NCI-H748 treated with DMSO at 0.1 percent for 48 hours (cell line): ENCODE measurements at places on chromosomes 12 and 14.
A peak's percentile ranks its signal among the peaks of the same experiment; 100 is the strongest.

DNA sequence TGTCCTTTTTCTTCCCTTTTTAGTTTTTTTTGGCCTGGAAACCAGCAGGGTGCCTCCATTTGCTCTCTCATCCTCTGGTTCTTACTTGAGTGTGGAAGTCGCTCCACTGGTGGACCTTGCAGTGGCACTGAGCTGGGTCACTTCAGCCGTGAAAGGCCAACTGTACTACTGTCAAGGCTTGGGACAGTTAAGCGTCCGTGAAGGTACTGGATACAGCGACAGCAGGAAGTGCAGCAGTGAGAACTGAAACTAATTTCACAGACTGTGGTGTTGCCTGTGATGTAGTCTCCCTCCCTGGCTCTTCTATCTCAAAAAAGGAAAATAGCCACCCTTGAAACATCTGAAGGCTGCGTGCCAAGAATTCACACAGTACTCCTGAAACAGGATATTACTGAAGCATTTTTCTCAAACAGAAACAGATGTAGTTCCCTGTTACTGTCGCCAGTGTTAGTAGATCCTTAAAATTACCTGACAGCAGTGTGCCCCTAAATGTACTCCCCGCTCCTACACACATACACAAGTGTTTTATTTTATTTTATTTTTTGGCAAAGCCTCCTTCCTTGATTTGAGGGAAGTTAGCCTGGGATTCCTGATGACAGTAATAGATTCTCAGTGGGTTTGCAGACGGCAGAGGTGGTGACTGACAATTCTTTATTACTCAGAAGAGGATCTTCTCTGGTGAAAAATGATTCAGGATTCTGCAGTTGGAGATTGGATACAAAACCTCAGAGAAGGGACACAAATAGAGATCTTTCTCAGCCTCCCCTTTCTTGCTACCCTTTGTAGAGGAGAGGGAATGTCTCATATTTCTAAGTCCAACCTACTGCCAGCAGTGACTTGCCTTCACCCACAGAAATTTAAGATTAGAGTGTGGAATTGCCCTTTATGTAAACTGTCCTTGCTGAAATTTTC is 4.4 kb downstream of the SUSD6 start:
- no peak for DNase-seq

DNA sequence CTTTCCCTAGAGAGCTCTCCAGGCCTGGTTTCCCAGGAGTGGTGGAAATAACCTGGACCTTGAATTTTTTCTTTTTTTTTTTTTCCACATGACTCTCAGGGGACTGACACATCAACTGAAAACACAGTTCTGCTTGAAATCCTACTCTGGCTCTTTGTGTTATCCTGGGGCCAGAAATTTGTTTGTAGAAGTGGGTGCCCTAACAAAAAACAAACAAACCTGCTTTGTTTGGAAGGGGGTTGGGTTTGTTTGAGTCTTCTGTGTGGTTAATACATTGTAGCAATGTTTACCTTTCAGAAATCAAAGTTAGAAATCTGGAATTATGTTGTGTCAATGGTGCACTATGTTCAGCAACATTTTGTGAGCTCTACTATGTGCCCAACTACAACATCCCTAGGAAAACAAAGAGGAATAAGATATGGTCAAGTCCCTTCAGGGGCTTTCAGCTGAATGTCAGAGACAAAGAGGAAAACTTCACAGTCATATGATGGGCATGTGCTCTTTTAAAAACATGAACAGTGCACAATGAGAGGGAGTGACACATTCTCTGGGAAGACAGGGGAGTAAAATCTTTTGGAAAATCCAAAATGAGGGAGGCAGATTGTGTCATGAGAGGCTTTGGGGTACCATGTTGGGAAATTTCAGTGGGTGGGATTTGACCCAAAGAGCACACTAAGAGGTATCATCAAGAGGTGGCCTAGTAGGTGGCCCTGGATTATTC is 1.5 kb upstream of the IGF1 start:
- no peak for DNase-seq

DNA sequence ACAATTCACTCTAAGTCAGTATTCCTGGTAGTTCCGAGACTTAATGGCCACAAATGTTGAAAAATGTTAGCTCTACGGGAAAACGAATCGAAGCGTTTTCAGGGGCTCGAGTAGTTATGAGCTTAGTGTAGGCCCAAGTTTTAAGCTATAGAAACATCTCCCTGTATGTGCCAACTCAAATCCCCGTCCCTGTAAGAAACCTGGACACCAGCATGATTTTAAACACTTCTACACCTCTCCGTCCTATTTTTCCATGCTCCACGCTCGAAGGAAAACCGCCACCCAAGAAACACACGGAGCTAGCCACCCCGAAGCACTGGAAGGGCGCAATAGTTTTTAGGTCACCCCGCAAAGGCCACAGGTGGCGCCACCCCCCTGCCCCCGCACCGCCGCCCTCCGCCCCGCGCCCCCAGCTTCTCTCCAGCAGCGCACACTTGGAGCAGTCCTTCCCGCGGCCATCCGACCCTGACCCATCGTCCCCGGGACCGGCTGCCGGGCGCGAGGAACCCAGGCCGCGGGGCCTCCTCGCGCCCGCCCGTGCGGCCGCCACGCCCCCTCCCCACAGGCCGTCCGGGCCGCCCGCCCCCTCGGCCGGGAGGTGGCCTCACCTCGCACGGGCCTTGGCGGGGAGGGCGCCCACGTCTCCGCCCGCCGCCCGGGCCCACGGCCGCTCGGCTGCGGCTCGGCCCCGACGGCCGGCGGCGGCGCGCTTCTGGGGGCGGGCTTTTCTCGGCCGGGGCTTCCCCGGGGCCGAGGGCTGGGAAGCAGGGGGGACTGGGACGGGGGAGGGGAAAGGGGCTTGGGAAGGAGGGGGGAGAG is 522 bp downstream of the R3HDM2 start:
- DNase-seq, result peak; percentile 50

DNA sequence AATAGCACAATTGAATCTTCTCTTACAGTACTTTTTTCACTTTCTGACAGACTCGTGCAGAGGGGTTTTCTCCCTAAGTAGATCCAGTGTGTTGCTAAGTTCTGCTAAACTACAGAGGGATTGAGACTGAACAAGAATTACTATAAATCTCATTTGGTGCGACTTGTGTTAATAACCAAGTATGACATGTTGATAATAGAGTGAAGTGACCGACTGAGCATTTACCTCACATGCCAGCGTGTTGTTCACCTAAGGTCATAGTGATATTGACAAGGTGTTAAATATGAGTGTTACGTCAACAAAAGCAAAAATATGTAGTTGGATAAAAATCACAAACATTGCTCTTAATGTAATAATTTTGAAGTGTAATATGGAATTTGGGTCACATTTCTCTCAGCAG is 97.8 kb upstream of the PDE3A start:
- DNase-seq, result no peak

DNA sequence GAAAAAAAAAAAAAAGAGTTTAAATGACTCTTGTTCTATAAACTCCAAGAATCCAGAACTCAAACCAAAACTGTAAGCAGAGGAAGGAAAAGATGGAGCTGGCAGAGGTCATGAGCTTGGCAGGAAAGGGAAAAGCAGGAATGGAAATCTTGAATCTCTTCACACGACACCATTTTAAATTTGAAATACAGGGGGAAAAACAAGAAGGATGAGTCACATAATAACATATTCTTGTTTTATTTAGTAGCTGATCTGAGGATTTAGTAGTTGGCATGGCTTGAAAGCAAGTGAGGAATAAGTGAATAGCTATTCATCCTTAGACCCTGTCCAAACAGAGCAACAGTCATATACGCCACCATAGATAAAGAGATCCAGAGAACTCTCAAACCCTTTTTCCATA is 35.0 kb downstream of the EPS8 start:
- no peak for DNase-seq

- no peak for DNase-seq
Observed at GRCh38 chr12:13875744-13876143, 105.7 kb downstream of the GRIN2B start.

- no peak for DNase-seq
Observed at GRCh38 chr12:114762490-114763110, 78.6 kb upstream of the TBX3 start.

- no peak for DNase-seq
Observed at GRCh38 chr12:106493531-106493930, 89.3 kb upstream of the RFX4 start.

GRCh38 chr14:50837850-50838470 is 7.0 kb upstream of the NIN start:
- no peak for DNase-seq

- no peak for DNase-seq
Observed at GRCh38 chr14:90857866-90858265, 41.6 kb upstream of the TTC7B start.

- no peak for DNase-seq
Observed at GRCh38 chr12:69595689-69596088, 10.4 kb downstream of the CCT2 start.

GRCh38 chr14:61894452-61895077 is 132.3 kb downstream of the SNAPC1 start:
- peak; percentile 69 for DNase-seq
